Bronchial epithelial cell (primary cell): ENCODE measurements at places on chromosomes 5 and 9. TPM values are rescaled to one million over a fixed set of nuclear protein-coding genes. Genes with fewer than 3 reads are reported as not detected.

- DNase-seq: peak; percentile 37
Observed at GRCh38 chr5:89338935-89339334, 456.0 kb upstream of the MEF2C start.

- DNase-seq: no peak
Observed at GRCh38 chr5:89401012-89401411, 518.0 kb upstream of the MEF2C start.

SH2D3C gene
- total RNA-seq: 0.26 TPM in 1 of 2 replicates, not detected in the other

PCDHA1 gene
- under 0.01 TPM in 1 of 2 replicates, not detected in the other for total RNA-seq

DNA sequence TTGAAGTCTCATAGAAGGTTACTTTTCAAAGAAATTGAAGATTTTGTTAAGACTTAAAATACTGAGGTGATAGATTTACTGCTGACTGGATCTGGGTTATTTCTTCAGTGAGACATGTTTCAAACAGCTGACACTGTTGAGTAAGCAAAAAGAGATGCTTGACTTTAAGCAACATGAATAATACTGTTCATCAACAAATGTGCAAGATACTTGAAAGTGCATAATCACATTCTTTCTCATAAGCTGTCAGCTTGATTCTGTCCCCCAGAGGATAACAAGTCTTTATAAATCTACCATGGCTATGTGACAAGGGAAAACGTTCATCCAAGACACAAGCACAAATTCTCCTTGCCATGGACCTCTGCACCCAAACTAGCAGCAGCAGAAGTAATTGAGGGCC, 260.1 kb upstream of the CDH18 start:
- DNase-seq: no peak

ACTBL2 gene
- under 0.01 TPM in 1 of 2 replicates, not detected in the other for total RNA-seq

GABRG2 gene
- total RNA-seq: not detected in 2 replicates
